ENCODE measurements at places on chromosomes 4 and X.
A peak's percentile ranks its signal among the peaks of the same experiment; 100 is the strongest.

- DNase-seq, result no peak
Observed at GRCh38 chr4:6386091-6386490, 86.3 kb downstream of the PPP2R2C start.

DNA sequence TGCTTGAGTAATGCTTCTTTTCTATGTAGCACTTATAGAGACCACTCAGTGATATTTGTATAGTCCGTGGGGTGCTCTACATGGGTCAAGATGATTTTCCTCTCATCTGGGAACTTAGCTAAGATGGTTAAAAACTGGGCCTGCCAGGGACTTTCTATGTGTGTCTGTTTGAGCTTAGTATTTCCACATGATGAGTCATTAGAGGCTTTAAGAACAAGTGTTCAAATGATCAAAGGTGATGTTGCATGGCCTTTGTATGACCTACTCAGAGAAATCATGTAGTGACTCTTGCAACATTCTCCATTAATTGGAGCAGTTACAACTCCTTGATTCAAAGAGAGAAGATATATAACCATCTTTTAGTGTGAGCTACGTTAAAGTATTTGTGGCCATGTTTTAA, 1480.5 kb upstream of the IGFBP7 start:
- no peak for DNase-seq

DNA sequence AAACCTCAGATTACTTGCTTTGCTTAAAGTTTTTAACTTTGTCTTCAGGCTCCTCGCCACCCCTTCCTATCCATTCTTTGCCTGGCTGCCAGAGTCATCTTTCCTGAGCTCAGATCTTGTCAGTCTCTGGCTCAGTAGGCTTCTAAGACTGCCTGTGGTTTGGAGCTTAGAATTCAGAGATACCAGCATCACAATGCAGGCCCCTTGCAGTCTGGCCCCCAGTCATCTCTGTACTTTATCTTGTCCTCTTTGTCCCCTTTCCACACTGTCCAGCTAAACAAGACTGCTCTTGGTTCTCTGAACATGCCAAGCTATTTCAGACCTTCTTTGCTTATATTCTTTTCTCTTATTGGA, 3.0 kb downstream of the KIAA0232 start:
- DNase-seq, result no peak

GRCh38 chrX:133285341-133285740, 67.2 kb upstream of the TFDP3 start:
- no peak for DNase-seq

DNA sequence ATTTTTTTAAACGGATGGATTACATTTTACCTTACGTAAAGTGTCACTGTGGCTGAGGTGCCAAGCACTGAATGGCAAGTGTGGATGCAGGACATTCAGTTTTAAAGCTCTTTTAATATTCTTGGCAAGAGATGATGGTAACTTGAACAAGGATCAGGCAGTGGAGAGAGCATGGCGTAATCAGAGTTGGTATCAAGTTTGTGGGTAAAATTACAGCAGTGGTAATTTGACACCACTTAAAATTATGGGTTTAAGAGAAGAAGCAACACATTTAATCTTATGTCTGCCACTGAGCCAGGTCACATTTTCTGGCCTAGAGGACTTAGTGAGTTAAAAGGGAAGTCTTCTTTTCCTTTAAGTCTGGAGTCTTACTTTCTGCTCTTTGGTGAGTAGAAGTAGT, 100.5 kb downstream of the NAA11 start:
- DNase-seq, result no peak

GRCh38 chr4:26194764-26195163, 126.0 kb upstream of the RBPJ start:
- no peak for DNase-seq

DNA sequence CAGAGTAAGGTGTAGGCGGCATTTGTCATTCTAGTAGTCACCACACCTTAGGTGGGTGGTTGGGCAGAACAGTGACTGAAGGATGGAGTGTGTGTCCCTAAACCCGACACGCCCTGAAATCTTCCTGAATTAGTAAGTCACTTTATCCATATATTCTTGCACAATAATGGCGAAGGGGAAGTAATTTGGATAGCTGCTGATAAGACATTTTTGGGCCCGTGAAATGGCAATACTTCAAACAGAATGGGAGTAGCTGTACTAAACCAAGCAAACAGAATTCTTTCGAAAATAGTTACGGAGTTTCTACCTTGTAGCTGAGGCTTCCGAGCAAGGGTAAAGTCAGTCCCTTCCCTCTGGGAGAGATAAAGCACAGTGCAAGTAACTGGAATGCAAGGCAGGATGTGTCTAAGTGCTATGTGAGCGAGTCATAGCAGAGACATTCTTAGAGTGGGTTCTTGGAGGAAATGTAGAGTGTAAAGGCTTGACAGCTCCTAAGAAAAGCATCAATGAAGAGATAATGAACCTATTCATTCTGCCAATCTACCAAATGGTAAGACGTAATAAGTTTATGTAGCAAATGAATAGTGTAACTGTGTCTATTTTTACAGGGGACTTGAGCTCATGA, 72.8 kb downstream of the CLCN5 start:
- no peak for DNase-seq

- no peak for DNase-seq
Observed at GRCh38 chr4:65046192-65047133, 623.8 kb downstream of the EPHA5 start.

- DNase-seq, result no peak
Observed at GRCh38 chrX:134115270-134115669, 121.7 kb upstream of the CCDC160 start.

DNA sequence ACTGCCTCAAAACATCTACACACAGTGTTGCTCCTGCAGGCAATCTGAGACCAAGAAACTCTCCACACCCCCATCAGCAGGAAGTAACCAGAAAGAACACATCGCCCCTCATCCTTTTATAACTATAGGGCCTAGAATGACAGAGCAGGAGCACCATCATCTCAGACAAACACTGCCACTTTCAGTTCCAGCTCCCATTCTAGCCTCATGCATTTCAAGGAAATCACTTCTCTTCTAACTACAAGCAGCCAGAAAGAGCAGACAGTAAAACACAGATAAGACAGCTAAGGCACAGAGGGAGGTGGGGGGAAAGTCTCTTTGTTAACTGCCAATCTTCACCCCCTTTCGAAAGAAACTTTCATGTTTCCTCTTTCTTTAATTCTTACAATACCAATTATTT, 102.6 kb upstream of the TENT5D start:
- DNase-seq, result no peak

GRCh38 chrX:68735266-68735665, 87.8 kb downstream of the STARD8 start:
- no peak for DNase-seq

DNA sequence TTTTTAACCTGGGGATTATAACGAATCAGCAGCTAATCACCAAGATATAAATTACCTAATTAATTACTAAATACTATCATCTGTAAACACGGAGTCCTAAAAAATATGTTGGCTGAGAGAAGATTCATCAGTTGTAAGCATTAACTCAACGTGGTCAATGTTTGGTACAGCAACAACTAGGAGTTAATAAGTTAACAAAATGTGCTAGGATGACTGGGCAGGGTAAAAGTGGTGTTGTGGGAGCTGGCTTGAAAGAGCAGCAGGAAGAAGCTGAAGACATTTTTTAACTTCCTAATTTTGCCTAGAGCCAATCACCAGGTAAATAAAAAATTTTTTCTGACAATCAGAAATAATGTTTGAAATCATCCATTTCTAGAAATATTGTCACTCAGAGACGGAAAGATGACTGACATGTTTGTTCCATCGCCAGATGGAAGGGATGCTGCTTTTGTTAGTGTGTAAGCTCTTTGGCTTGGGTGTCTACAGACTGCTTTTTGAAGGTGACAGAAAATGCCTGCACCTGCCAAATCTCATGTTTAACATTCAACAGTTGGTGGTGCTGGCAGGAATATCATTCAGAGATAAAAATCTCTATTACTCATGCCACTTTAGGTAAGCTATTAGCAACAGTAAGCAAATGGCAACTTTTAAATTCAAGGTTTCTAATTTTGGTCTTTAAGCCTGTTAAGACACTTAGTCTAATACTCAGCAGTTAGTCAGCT, 1126.9 kb downstream of the STPG2 start:
- DNase-seq, result no peak

DNA sequence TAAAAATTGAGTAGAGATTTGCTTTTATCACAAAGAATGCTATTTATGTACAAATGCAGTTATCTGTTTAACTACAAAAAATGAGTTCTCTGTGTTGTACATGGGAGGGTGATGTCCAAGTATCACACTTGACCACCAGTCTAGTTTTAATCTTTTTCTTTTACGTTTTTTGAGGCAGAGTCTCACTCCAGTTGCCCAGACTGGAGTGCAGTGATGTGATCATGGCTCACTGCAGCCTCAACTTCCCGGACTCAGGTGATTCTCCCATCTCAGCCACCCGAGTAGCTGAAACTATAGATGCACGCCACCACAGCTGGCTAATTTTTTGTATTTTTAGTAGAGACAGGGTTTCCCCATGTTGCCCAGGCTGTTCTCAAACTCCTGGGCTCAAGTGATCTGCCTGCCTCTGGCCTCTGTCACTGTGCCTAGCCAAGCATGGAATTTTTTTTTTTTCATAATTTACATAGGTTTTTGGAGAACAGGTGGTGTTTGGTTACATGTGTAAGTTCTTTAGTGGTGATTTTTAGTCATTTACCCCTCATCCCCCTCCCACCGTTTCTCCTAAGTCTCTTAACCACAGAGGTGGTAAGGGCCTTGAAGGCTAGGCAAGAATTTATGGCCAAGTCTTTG, 47.9 kb upstream of the RPA4 start:
- DNase-seq, result no peak

GRCh38 chr4:74368596-74368995, 3.7 kb downstream of the EREG start:
- DNase-seq, result no peak

DNA sequence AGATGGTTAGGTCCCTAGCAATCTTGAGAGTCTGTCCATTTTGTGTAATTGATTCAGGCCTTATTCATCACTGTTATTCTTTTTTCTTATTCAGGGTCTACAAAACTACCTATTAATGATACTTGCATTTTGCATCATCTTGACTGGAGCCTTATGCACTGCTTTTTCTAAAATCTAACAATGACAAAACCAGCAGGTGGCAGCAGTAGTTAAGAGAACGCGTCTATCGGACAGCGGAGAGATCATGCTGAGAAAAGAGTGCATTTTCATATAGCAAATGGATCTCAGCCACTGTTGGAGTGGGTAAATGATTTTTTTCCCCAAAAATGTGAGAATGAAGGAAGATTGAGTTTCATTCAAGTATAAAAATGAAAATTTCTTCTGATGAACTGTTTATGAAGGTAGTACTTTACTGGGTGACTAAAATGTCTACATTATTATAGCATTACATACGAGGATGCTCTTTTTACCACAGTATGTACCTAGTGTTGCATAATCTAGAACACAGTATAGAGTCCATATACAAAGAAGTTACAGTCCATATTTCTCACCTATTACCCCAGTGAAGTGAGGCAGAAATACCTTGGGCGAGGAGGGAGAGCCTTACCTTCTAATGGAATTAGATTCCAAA, 43.2 kb downstream of the TMEM144 start:
- DNase-seq, result no peak

- no peak for DNase-seq
Observed at GRCh38 chr4:153873741-153874140, 84.9 kb upstream of the SFRP2 start.

- no peak for DNase-seq
Observed at GRCh38 chr4:14157262-14157661, 529.7 kb upstream of the BOD1L1 start.

GRCh38 chrX:145751943-145752342, 65.7 kb upstream of the SLITRK2 start:
- DNase-seq, result no peak

DNA sequence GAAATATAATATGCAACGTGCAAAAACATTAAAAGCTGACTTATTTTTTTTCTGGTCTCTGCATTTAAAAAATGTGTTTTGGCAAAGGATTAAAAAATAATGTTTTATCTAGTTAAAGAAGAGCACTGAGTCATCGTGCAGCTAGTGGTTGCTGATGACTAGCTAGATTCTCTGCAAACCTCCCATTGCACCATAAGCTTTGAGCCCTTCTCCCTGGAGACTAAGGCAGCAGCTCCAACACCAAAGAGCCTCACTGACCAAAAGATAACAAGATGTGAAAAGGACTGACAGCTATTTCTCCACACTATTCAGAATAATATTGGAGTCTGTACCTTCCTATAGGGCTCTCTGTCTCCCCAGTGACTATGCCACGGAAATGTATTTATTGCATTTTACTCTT, 424.3 kb downstream of the SLITRK2 start:
- DNase-seq, result no peak

GRCh38 chr4:1192091-1192492, 19.7 kb upstream of the SPON2 start:
- DNase-seq, result peak; percentile 84

DNA sequence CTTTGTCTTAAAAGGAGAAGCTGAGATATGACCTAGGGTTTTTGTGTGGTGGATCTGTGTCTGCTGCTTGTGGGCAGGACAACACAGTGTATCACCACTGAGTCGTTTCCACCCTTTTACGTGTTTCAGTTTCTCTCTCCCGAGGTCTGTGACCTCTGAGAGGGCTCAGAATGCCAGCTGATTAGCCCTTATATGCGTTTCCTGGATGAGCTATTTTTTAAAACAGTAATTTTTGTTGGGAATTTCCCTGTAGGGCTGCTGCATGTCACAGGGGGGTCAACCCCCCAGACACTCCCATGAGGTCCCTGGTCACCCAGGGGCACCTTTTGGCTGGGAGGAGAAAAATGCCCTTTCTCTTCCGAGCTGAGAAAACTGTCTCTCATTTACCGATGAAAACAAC, 170.4 kb upstream of the CASK start:
- no peak for DNase-seq

DNA sequence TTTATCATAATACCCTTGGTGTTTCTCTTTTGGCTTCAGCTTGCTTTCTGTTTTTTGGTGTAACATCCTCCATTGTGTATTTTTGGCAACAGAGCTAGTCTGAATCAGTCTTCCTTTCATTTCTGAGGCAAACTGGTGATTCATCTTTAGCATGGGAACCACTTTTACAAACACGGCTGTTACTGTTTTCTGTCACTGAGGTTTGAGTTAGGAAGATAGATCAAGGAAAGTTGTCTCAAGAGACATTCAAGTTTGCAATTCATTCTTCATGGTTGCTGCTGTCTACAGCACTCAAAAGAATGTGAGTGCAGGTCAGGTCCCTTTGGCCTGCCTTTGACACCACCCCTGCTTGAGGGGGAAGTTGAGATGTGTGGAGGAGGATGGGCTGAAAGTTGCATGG, 36.3 kb downstream of the IL21 start:
- DNase-seq, result no peak

GRCh38 chr4:661231-661630, 12.8 kb downstream of the ATP5ME start:
- DNase-seq, result no peak

- DNase-seq, result no peak
Observed at GRCh38 chr4:138981930-138982390, 33.6 kb upstream of the NOCT start.

- DNase-seq, result no peak
Observed at GRCh38 chrX:1933964-1934363, 319.1 kb downstream of the ASMT start.

- DNase-seq, result no peak
Observed at GRCh38 chrX:154749856-154750255, 1.0 kb downstream of the GAB3 start.

- DNase-seq, result no peak
Observed at GRCh38 chrX:119760026-119760877, 1.9 kb downstream of the SOWAHD start.

- no peak for DNase-seq
Observed at GRCh38 chr4:87046121-87046551, 111.3 kb downstream of the AFF1 start.

All from left forelimb (tissue), 1 donor.